ENCODE measurements at places on chromosomes 4 and X.

DNA sequence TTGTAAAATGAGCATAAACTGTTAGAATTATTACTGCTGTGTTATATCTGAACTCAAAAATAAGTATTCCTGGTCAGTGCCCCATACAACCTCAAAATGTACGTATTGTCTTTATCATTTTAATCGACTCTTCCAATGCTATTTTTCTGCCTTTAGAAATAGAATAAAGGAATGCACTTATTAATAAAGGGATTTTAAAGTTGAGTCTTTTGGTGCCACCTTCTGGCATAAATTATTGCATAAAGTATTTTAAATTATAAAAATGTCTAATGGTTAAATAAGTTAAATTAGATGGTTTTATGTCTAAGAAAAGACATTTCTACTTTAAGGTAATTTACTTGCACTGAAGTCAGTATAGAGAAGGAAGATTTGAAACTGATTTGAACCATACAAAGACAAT, 424.0 kb upstream of the NDST4 start:
- DNase-seq: peak; percentile 45

DNA sequence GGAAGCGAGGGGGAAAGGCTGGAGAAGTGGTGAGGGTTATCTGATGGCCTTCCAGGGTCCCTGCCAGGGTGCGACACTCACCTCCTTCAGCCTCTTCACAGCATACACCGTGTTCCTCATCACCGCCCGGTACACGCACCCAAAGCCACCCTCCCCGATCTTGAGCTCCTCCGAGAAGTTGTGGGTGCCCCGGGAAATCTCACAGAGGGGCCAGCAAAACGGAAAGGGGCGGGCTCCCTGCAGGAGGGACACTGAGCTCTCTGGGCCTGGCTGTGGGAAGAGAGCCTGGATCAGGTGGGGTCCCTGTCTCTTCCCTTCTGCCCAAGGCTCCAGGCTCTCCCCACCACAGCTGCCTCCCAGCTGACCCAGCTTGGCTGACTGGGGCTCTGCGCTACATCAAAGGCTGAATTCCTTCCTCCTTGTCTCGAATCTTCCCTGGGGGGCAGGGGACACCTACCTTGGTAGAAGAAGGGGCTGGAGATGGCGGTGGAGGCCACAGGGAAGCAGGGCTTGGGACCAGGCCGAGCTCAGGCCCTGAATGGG, 1.1 kb downstream of the IRAK1 start:
- DNase-seq: no peak

- DNase-seq: no peak
Measured at GRCh38 chr4:109589119-109589518, 29.1 kb downstream of the MCUB start.

- peak; percentile 65 for DNase-seq
Measured at GRCh38 chrX:10189317-10190268, 32.8 kb downstream of the CLCN4 start.

DNA sequence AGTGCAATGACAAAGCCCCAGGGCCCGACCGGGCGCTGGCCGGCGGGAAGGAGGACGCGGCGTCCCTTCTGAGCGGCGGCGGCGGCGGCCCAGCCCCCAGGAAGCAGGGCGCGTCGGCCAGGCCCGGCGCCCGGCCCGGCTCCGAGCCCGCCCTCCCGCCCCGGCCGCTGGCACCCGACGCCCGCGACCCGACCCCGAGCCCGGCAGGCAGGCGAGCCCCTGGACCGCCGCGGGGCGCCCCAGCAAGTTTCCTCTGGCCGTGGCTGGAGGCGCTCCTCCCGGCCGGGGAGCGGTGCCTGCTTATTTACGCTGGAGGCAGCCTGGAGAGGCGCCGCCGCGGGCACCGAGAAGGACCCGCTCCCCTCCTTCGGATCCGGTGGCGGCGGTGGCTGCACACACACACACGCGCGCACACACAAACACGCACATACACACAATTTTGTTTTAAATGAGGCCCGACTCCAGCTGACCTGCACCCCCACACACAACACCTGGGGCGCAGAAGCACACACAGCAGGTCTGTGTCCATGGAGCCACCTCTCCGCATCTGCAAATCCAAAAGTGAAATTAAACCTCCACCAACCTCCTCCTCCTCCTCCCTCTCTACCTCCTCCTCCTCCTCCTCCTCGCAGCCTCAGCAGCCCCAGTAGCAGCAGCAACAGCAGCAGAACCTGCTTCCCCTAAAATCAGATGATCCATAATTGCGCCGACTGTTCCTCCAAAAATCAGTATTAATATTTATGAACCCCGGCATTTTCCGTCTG, 669 bp downstream of the IRF2 start:
- DNase-seq: peak; percentile 43

- no peak for DNase-seq
Measured at GRCh38 chr4:85127653-85128052, 161.2 kb upstream of the WDFY3 start.

GRCh38 chrX:99371976-99372595, 1038.0 kb downstream of the PCDH19 start:
- DNase-seq: no peak

Measured in suppressor macrophage treated with lipopolysaccharide for 1 hour (primary cell).